PC-9 (cell line): ENCODE measurements at places on chromosomes 2 and 18. TPM values are rescaled to one million over a fixed set of nuclear protein-coding genes. Genes with fewer than 3 reads are reported as not detected.

GRCh38 chr2:58914733-58915505 lies 673.8 kb upstream of the FANCL start:
- no peaks in the 10 kb centered on the region for H3K36me3 ChIP-seq
- no peak overlapping the region for H3K4me3 ChIP-seq
- no peaks in the 10 kb centered on the region for H3K4me1 ChIP-seq
- DNase-seq: no peak
- H3K27me3 ChIP-seq: peaks cover 16% of the 10 kb centered on the region; the same call in 1 of the 2 replicates

- peak overlapping the region; percentile 87 for H3K4me3 ChIP-seq
- peak; percentile 11 for DNase-seq
- H3K36me3 ChIP-seq: peaks cover 34% of the 10 kb centered on the region
- H3K27me3 ChIP-seq: no peaks in the 10 kb centered on the region
These were observed 1.3 kb downstream of the PRPF40A start for GRCh38 chr2:152715854-152716428.

DNA sequence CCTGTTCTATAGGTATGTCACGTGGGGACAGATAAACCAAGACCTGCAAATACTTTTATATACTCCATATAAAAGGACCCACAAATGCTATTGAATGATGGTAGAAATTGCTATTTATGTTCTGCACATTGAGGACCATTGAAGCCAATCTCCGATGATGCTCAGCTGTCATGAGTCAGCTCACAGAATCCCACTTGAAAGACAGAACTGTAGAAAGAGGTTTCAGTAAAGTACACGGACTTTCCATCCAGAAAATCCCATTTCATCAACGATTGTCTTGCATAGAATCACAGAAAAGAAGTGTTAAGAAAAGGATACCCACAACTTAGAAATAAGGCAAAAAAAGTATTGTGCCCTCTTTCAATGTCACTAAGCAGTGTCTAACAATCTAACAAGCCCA lies 169.0 kb upstream of the COPS8 start:
- DNase-seq: no peak
- H3K27me3 ChIP-seq: peaks cover 85% of the 10 kb centered on the region
- H3K27ac ChIP-seq: no peak overlapping the region
- no peak overlapping the region for H3K4me3 ChIP-seq

Gene SLC39A6
- total RNA-seq: 14.8 and 20.3 TPM in 2 replicates

Gene TPGS2
- total RNA-seq: 59.5 and 62.6 TPM in 2 replicates

- no peaks in the 10 kb centered on the region for H3K4me1 ChIP-seq
- 0 out of 2 replicates have a peak, but pooled peaks cover 4% of the 10 kb centered on the region for H3K27me3 ChIP-seq
- DNase-seq: no peak
These were observed 155.1 kb upstream of the L3MBTL4 start for GRCh38 chr18:6569813-6570212.
